ENCODE measurements at places on chromosomes 1 and 21.

GRCh38 chr1:220566869-220567268 lies 38.9 kb downstream of the MARK1 start:
- DNase-seq = no peak

DNA sequence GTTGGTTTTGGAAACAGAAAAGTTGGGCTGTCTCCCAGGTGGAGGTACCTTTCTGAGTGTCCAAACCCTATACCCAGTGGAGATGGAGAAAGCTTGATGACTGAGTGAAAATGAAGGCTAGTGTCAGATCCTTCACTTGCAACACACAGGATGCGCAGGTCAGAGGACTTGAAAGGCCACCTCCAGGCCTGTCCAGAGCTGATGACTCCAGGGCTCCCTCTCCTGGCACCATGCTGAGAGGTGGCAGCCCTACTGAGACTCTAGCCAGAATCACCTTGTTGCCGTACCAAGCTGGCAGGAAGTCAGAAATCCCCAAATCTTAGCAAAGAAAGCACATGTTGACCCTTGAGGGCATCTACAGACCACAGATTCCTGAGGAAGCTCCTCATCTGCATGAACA lies 16.4 kb downstream of the KNCN start:
- DNase-seq = peak; percentile 53

- DNase-seq = peak; percentile 75
These were observed 9.3 kb downstream of the ARL8A start for GRCh38 chr1:202135221-202135721.

GRCh38 chr1:117613249-117613968 lies 7.6 kb downstream of the TENT5C start:
- no peak for DNase-seq

- DNase-seq = no peak
These were observed 36.9 kb upstream of the POU3F1 start for GRCh38 chr1:38083541-38083940.

DNA sequence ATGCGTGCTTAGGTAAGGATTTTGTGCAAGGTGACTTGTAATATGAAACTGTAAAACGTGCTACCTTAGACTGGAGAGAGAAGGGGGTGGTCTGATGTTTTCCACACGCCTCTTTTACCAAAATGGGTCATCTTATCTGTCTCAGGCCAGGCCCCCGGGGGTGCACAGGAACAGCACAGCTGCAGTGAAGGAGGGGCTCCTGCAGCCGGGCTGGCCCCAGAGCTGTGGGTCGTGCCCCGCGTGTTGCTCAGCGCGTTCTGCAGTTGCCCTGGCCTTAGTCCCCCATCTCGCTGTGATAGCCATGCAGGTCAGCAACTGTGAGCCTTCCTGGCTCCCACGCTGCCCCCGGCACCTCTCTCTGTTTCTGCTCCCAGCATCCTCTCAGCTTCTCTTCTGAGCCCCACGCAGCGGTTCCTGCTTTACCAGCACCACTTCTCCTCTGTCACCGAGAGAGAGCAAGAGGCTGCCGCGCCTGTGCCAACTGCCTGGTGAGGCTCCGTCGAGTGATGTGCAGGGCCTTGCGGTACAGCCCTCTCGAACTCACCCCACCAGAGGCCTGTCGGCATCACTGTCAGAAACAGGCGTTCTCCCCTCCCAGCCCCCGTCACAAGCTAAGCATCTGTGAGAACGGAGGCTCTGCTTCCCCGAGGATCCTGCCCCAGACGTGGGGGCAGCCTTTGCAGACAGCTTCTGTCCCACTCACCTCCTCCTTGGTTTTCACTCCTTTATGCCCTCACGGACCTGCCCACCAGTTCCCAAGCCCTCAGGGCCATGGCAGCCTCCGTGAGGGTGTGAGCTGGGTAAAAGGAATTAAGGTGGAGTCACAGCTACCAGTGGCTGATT lies 73.3 kb downstream of the ADARB1 start:
- no peak for DNase-seq

GRCh38 chr1:60942291-60942690 lies 140.1 kb upstream of the NFIA start:
- DNase-seq = no peak

- no peak for DNase-seq
These were observed 24.3 kb upstream of the EFHD2 start for GRCh38 chr1:15385420-15385819.

- peak; percentile 85 for DNase-seq
These were observed 125.0 kb downstream of the TIAM1 start for GRCh38 chr21:31218830-31219608.

- DNase-seq = no peak
These were observed 17.9 kb downstream of the UBE4B start for GRCh38 chr1:10050611-10051010.

DNA sequence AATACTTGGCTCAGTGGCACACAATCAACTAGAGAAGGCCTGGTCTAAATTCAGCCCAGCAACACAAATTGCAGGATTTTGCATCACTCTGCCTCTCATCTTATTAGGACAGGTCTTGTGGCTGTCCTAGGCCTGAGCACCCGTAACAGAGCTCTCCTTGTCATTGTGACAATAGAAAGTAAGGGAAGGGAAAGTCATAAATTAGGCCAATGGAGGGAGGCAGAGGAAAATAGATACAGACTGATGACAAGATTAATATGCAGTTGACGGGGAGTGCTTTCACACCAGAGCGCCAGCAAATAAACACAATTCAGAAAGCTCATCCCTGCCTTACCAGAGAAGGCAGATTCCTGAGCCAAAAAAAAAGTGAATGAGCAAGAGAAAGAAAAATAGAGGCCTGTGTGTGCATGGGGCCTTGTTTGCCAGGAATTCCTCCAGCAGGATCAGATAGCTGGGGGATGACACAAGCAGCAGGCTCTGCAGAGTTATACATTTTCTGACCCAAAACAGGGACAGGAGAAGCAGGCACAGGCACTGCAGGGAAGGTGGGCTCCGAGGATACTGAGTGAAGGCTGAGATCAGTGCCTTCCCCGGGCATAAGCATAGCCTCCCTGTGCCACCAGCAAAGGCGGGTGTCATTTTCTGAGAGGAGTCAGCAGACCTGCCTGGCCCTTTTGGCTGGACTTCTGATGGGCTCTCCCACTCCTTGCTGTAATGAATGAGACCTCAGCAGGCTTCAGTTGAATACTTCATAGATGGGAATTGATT lies 110.0 kb upstream of the SPAG17 start:
- DNase-seq = no peak

DNA sequence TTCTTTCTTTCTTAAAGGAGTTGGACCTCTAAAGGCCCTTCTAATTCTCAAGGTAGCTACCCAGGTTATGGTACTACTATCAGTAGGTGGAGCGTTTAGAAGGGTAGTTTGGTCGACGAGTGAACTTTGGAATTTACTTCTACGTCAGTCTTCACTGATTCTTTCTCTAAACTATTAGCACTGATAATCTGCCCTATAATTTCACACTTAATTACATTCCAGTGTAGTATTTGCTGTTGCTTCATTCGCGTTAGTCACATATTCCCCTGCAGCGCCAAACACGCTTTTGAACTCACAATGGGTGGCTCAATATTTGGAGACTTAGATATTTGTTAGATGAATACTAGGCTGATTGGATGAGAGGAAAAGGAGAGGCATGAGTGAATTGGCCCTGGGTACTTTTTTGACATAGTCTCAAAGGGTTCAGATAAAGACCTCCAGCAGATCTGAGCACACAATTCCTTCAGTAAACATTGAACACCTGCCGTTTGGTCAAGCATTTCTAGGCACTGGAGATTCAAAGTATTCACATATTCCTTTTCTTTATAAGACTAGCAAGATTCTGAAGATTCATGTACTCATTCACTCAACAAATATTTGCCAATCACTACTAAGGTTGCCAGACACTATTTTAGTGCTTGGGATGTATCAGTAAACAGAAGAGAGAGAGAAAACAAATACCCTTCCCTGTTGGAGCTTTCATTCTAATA lies 929 bp upstream of the FOXJ3 start:
- DNase-seq = peak; percentile 47

- peak; percentile 89 for DNase-seq
These were observed 24.6 kb downstream of the DMAP1 start for GRCh38 chr1:44237721-44238457.

DNA sequence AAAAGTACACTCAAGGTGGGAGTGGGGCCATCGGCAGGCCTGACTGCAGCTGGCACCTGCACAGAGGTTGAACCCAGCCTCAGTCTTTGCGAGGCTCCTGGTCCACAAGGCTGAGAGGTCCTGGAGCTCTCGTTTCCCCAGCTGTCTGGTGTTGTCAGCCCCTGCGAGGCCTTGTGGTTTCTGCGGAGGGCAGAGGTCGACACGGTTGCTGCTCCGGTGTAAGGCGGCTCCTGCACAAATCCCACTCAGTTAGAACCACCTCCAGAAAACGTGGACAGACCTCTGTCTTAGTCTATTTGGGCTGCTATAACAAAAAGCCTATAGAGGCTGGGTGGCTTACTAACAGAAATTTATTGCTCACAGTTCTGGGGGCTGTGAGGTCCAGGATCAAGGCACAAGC lies 5.8 kb downstream of the KIAA1614 start:
- no peak for DNase-seq

DNA sequence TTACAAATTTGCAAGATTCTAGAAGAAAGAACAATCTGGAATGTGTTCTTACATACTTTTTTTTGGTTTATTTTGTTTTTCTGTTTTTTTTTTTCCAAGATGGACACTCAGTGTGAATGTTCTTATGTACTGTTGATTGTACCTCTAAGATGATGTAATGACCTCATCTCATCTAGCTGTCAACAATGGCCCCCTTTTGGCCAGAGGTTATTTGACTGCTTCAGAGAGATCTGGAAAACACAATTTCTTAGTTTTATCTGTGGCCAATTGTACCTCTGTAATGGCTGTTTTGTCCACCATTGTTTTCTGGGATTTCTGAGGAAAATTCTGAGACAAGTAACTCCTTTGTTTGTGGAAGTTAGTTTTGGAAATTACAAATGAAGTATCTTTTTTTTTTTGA lies 38.9 kb downstream of the ST6GALNAC3 start:
- DNase-seq = no peak

All from suppressor macrophage treated with lipopolysaccharide for 1 hour (primary cell).